ENCODE measurements at places on chromosomes 1 and 21.

DNA sequence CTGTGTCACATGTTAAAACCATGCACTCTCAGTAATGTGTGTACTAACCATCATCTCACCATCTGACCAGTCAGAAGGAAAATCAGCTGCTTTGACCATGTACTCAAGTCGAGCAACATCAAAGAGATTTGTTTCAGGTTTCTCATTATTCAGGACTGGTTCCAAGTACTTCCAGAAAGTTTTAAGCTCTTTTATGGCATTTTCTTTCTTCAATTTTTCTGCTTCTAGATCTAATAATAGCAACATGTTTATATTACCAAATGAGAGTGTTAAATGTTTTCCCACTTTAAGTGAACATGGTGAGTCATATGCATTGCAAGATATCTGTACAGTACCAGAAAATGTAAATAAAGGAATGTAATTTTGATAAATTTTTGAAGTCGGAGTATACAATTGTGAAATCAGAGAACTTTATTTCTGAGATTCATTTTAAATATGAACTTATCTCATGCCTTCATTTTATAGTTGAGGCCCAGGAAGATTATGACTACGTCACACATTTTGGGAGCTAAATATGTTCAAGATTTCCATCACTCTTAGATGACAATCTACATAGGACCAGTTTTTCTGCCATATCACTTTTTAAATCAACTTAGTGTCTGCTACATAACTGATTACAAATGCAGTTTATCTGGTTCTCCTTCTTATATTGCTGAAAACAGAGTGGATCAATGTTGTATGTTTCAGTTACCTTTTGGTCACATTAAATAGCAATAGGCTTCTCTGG, 87.2 kb downstream of the SPAG17 start:
- DNase-seq: no peak

DNA sequence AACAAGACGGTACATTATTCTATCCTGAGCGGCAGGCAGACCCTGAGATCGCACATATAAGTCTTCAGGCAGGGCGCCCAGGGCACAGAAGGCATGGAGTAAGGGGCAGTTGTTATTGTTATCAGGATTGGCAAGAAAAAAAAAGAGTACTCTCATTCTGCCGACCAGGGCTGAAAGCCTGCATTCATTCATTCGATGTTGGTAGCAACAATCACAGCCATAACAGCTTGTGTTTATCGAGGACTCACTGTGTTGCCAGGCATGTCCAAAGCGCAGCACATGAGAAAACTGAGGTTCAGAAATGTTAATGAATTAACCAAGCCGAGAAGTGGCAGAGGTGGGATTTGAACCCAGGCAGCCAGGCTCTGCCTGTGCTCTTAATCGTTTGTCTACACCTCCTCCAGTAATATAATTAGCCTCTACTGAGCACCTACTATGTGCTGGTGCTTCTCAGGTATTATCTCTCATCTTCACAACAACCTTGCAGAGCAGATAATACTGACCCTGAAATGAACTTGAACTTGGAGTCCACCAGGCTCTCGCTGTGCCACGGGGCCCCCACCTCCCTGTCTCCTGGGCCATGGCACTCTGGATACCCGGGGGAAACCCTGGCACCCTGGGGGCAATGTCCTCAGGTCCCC, 56.2 kb downstream of the TAS1R2 start:
- DNase-seq: no peak

GRCh38 chr1:204947338-204947737, 76.7 kb downstream of the NFASC start:
- no peak for DNase-seq

DNA sequence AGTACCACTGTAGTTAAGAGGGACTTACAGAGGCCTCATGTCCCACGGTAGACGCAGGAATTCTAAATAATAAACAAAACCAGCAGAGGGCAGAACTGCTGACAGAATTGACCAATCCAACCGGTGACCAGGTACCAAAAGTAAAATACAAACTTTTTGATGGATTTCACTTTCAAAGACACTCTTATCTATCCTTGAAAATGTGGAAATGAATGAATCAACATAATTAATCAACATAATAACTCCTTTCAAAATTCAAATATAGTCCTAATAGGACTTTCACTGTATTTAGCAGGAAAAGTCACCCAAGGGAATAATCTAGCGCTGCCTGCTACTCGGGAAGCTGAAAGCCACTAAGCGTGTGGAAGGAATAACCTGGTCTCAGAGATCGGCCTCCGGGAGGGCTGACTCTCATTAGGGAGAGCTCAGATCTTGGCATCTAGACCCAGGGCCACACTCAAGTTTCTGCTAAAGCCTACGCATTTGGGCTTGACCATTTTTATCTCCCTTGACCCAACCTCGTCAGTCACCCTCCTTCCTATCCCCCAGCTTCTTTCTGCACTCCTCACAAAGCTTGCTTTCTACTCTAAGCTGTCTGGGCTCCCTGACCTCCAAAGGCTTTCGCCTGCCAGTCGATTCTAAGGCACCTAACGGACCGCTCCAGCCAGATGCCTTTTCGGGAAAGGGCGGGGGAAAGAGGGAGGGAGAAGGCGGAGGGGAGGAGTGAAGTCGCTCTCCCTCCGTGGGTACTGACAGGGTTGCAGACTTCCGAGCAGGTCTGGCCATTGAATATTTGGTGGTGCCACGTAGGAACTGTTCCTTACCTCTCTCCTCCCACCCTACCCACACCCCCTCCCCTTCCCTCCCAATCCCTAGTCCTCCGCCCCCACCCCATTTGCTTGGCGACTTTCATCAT, 1.6 kb downstream of the COL11A1 start:
- DNase-seq: peak; percentile 2

GRCh38 chr1:228668553-228669241, 66.6 kb upstream of the RHOU start:
- DNase-seq: no peak

DNA sequence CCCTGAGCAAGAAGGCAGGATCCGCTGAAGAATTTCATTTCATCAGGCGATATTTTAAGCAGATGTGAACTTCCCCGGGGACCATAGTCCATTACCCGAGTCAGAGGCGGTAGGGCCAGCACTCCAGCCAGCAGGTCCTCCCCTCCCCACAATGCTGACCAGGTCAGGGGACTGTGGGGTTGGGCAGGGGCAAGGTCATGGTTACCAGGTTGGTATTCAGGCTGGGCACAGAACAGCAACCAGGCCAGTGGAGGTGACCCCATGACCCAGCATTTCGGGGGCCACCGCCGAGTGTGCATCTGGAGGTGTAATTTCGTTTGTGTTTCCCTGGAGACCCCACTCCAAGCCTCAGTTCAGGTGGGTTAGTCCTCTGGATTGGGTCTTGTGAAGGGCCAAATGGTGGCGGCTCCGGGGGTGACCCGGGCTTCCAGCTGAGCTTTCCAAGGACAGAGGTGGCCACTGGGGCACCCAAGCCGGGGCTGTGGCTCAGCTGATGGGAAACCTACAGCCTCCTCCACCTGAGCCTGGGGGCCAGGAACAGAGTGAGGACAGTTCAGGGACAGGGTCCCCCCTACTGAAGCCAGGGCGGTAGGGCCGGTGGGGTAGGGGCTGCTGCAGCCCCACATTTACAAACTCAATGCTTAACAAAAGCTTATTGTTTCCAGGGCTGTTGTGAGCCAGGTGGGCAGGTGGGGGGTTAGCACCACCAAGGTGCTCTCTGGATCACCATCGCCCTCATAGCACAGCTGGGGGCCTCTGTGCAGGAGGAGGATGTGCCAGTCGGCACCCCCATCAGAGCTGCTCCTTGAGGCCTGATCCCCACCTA, 2.8 kb downstream of the PRDM16 start:
- no peak for DNase-seq

DNA sequence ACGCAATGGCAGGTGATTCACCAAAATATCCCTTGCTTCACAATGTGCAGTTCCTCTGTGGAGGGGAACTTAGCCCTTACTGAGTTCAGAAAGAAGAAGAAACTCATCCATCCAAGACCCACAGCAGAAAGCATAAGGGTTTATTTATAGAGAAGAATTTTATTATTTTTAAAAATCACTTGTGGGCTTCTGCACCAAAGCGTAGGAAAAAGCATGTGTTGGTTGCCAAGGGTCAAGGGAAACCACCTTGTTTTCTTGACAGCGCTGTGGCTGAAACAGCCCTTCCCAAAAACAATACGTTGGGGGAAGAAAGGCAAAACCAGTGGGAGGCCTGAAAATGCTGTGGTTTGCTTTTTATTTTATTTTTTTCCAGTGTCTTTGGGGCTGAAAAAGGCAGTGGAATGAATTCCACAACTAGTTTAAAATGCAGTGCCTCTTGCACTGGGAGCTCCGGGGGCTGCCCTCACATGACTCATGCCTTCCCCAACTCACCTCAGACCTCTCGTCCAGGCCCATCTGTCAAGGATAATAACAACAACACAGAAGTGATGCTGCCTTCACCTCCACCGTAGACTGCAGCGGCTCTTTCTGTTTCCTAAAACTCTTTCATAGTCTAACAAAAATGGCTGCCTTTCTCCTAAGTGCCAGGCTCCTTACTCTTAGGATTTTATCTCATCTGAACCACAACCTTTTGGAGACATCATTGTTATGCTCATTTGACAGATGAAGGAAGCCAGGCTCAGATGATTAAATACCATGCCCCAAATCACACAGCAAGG, 224.2 kb upstream of the JUN start:
- DNase-seq: no peak

GRCh38 chr1:211247921-211248320, 11.2 kb upstream of the RCOR3 start:
- DNase-seq: no peak

GRCh38 chr1:175171036-175171913, 21.3 kb downstream of the KIAA0040 start:
- no peak for DNase-seq

GRCh38 chr1:47506053-47506452, 68.2 kb downstream of the FOXD2 start:
- DNase-seq: no peak

DNA sequence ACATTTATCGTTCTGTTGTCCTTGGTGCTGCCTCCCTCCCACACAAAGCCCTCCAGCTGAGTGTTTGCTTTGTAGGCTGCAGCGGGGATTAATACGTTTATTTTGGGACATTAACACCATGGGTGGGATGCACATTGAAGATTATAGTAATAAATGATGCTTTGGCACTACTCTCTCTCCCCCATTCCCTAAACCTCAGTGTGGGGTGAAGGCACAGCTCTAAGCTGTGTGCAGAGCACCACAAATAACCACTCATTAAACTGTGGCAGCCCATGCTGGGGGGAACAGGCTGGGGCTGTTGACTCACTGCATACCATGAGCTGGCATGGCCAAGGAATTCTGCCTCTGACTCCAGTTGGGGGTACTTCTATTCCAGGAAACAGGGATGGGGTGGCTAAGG, 7.7 kb downstream of the PCP4L1 start:
- no peak for DNase-seq

- no peak for DNase-seq
Observed at GRCh38 chr1:67376381-67376780, 53.8 kb downstream of the SERBP1 start.

GRCh38 chr1:21651214-21652042, 17.7 kb downstream of the RAP1GAP start:
- DNase-seq: no peak

GRCh38 chr1:24744911-24745710, at the start of gene CLIC4:
TSS of gene CLIC4 (plus strand) at chr1:24745447. CDS start at chr1:24745554, 107 bp downstream.
- peak; percentile 91 for DNase-seq

DNA sequence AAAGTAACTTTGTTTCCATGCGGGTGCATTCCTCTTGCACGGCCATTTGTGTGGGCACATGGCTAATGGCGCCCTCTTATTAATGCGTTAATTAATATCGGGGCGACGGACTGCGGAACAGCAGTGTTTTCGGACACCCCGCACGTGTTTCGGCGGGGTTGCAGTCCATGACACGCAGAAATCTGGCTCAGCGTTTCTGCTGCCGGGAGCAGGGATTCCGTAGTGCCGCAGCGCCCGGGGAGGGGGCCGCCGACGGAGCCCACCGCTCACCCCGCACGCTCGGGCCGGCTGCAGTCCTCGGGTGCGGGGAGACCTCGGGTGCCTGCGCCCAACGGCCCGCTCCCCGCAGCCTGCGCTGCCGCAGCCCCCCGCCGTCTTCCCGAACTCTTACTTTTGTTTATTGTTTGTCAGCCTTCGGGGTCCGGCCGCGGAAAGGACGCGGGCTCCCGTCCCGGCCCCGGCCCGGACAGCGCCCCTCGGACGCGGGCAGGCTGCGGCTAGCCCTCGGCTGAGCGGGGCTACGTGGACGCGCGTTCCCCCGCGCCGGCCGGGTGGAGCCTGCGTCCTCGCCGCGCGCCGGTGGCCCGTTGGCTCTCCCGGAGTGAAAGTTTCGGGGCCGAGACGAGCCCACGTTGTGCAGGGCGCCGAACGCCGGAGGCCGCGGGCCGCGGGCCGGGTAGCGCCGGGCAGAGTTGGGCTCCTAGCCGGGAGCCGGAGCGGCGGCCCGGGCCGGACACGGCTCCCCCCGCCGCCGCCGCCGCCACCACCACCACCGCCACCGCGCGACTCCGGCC, 849 bp downstream of the NFIA start:
- no peak for DNase-seq

All from GM12864 (cell line).